ENCODE measurements at places on chromosomes 11 and 22.

DNA sequence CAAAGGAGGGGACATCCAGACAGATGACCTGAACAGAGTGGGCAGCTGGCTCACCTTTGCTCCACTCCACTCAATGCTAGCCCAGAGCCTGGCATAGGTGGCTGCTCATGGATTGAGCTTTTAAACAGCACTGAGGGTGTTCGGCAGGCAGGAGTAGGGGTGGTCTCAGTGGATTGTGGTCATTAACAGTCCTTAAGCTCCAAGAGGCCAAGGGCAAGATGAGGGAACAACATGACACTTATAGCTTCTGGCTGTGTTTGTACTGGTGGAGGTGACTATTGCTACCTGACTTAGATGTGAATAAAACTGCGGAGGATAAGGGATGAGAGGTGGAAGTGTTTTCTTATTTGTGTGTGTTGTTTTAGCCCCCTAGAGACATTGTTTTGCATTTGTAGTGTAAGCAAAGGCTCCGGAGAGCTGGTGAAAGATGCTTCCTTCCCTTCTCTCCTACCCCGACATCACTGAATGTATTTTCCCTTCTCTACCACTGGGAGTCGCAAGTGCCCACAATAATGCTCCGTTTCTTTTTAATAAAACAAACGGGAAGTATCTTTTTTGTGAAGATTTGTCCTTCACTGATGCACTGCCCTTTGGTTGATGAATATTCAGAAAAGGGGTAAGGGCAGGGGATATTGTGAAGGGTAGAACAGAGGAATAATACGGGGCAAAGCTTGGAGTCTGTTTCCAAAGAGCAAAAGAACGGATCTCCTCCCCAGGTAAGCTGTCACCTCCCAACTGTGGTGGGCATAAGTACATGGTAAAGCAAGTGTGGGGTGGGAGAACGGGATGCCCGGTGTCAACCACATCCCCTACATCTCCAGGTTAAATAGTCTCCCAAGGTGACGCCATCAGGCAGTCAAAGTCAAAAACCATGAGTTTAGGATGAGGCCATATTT, 27.5 kb upstream of the MTNR1B start:
- DNase-seq, result no peak

DNA sequence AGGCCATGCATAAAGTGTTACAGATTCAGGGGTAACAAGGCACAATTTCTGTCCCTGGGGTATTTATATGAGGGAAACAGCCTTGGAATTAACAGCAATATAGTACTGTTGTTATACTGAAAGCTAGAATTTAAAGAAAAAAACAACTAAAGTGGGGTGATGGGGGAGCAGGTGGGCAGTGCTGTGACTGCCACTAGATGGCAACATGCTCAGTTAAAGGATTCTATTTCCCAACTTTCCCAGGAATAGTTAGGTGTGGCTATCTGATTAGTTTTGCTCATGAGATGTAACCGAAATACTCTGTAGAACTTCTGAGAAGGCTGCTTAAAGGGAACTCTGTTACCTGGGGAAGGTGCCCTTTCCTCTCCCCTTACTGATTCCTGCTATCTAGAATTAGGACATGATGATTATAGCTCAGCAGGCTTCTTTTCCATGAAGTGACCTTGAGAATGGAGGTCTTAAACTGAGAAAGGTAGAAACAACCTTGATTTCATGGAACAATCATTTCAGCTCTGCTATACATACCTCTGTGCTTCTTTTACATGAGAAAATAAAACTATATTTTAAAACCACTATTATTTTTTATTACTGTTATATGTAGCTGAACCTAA, 102.6 kb downstream of the RELT start:
- no peak for DNase-seq

DNA sequence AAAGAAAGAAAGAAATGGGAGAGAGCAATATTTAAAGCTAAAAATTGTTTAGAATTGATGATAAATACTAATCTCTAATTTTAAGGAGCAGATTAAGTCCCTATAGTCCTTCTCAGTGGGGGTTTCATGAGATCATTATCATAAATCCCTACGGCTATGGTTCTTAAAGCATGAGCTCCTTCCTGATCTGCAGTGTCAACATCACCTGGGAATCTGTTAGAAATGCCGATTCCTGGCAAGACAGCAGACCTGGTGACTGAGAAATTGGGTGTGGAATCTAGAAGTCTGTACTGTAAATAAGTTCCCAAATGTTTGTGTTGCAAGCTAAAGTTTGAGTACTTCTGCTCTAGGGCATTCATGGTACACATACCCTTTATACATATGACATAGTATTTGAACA, 12.6 kb downstream of the HIKESHI start:
- no peak for DNase-seq

- no peak for DNase-seq
Measured at GRCh38 chr11:1238767-1239595, 16.1 kb downstream of the MUC5B start.

DNA sequence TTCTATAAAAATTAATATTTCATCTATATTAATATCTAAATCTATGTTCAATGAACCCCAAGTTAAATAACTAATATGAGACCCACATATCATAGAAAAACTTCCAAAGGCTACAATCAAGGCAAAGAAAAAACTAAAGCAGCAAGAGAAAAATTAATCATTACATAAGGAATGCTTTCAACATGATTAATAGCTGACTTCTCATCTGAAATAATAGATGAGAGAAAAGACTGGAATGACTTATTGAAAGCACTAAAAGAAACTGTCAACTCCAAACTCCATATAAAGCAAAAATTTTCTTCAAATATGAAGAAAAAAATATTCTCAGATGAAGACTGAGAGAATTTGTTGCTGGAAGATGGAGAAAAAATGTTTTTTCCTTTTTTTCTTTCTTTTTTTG, 13.0 kb downstream of the TRIM5 start:
- no peak for DNase-seq

Measured in effector memory CD8-positive, alpha-beta T cell (primary cell).